CD4-positive, alpha-beta T cell treated with Interleukin-17A for 1 hour (primary cell): ENCODE measurements at places on chromosomes 4 and X.

- no peak for DNase-seq
Observed at GRCh38 chrX:1392376-1393068, 609 bp upstream of the SLC25A6 start.

DNA sequence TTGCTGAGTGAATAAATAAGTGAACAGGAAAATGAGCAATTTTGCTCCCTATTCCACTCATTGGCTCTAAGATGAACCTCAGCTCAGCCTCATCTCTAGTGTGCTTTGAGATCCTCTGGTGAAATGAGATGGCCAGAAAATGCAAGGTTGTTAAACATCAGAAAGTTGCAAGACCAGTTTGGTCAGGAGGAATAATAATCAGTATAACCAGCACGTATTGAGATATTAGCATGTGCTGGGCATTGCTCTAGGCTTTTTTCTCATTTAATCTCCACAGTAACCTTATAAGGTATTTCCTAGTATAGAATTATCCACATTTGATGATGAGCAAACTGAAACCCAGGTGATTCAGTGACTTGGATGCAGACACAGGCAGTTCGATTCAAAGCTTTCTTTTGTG, 110.5 kb upstream of the PAK3 start:
- no peak for DNase-seq

DNA sequence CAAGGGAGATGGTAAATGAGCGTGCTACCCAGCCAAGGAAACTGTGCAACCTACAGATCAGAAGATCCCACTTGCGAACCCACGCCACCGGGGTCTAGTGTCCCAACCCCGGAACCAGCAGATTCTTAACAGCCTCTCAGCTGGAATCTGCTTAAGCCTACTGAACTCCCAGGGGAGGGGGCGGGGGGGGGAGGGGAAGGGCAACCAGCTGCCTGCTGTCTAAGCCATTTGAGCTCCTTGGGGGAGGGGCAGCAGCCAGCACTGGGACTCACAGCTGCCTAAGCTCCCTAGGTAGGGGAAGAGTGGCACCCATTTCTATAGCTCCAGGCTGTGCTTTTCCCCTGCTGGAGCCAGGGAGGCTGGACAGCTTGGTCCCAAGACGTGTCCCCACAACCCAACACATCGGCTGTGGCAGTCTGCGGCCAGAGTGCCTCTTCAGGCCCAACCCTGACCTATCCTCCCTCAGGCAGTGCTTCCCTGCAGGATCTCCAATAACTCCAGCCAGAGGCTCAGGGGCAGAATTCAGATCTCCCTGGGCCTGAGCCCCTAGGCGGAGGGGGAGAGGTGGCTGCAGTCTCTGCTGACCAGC, 289.2 kb downstream of the LDB2 start:
- DNase-seq, result no peak

- no peak for DNase-seq
Observed at GRCh38 chr4:3067473-3068001, 6.8 kb downstream of the HTT-AS start.

DNA sequence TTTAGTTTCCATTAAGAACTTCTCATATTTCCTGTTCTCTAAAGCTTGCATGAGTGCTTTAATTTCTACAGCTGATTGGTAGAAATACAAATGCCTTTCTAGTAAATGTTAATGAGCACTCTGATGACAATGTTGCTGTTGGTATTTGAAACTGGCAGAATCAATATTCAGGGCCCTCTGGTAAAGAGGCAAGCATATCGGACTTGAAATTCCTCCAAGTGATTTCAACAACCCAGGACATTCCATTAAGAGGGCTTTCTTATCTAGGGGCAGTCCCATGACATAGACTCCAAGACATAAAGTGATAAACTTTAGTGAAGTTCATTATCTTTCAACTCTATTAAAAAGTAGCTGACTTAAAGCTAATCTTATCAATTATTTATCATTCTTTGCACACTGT, 83.1 kb upstream of the VCX start:
- no peak for DNase-seq

- DNase-seq, result no peak
Observed at GRCh38 chr4:57040510-57040909, 61.8 kb downstream of the POLR2B start.

DNA sequence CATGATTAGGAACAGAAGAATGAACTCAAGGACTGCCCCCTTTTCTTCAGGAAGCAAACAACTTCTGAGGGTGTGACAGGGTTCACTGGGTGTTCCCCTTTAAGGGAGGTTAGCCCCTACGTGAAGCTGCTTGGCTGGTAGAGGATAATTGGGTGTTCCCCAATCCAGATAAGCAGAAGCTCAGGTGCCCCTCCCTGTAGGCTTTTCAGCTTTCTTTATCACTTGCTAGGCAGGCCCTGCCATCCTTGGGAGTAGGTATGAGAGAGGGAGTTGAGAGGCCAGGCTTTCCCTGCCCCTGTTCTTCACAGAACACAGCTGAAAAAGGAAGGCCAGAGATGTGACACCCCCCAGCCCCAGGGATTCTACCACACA, 44.2 kb downstream of the RTL9 start:
- no peak for DNase-seq

GRCh38 chr4:36823199-36823967, 421.2 kb upstream of the NWD2 start:
- no peak for DNase-seq
